WTC11 (cell line): ENCODE measurements at places on chromosomes 12 and 14. TPM values are rescaled to one million over a fixed set of nuclear protein-coding genes. Genes with fewer than 3 reads are reported as not detected.

GRCh38 chr12:123958876-123959275 is 13.8 kb downstream of the CCDC92 start:
- H3K27ac ChIP-seq = no peak overlapping the region
- DNase-seq = no peak
- H3K4me3 ChIP-seq = no peak overlapping the region
- H3K36me3 ChIP-seq = no peaks in the 10 kb centered on the region
- H3K27me3 ChIP-seq = peaks cover 91% of the 10 kb centered on the region

DNA sequence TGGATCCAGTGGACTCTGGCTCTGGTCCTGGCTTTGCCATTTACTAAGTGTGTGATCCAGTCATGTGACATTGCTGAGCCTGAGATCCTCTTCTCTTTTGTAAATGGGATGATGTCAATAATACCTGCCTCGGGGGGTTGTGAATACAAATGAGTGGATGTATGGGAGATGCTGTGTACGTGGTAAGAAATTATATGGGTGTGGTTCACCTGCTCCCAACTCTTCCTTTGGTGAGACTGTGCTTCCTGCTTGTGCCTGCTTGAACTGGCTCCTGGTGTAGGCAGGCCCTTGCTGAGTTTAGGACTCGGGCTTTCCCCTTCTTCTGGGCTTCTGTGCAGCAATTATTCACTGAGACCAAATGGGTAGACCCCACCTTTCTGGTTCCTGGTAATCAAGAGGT is 189.5 kb upstream of the FRMD6 start:
- DNase-seq = no peak
- H3K27me3 ChIP-seq = no peaks in the 10 kb centered on the region
- no peaks in the 10 kb centered on the region for H3K4me1 ChIP-seq
- no peak overlapping the region for H3K27ac ChIP-seq
- peaks cover 3% of the 10 kb centered on the region; the same call in 1 of the 2 replicates for H3K36me3 ChIP-seq
- no peak overlapping the region for H3K4me3 ChIP-seq

DNA sequence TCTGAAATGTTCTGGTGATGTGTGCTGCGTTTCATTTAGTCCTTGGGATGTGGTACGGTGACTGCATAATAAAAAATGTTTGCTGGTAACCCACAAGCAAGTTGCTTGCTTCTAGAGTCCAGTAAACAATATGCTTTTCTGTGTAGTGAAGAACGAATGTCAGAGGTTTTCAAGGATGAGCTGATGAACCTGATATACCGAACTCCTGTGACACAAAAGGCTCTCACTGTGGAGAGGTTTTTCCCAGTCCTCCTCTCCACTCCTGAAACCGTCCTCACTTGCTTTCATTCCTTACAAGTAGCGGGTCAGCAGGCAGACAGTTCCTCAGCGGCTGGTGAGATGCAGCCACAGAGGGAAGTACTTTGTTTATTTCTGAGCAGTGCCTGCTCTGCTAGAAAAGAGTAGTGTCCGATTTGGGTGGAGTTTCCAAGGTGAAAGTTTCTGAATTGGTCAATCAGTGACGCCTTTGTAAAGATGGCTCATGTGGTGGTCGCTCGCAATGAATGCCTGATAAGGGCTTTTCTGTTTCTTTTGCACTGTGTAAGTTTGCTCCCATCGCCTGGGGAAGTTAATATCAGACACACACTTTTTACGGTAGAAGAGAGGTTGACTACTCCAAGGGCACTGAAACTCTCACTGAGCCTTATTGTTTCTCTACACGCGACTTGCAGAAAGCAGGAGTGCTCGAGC is 3.0 kb downstream of the ETV6 start:
- no peak for DNase-seq
- H3K27me3 ChIP-seq = no peaks in the 10 kb centered on the region
- H3K36me3 ChIP-seq = no peaks in the 10 kb centered on the region
- peak overlapping the region; percentile 93 for H3K4me3 ChIP-seq

- no peak overlapping the region for H3K27ac ChIP-seq
- no peak for DNase-seq
- H3K27me3 ChIP-seq = no peaks in the 10 kb centered on the region
- H3K4me3 ChIP-seq = no peak overlapping the region
Measured at GRCh38 chr14:78248501-78249090, 78.4 kb downstream of the NRXN3 start.

DNA sequence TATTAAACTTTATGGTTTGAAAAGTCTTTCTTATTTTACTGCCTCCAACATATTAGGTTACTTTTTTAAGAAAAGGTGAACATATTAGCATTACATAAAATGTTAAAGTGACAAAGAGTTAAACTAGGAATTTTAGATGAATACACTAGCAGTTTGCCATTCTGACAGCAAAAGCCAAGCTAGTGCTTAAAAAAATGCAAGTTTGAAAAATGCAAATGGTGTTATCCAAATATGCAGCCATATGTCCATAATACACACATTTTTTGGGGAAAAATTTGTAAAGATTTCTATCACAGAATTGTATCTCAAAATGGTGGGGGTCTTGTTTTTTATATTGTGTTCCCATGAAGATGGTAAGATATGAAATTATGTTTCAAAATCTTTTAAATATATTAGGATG is 466.1 kb downstream of the FOXG1 start:
- no peak overlapping the region for H3K27ac ChIP-seq
- H3K27me3 ChIP-seq = no peaks in the 10 kb centered on the region
- DNase-seq = no peak
- H3K4me3 ChIP-seq = no peak overlapping the region
- no peaks in the 10 kb centered on the region for H3K36me3 ChIP-seq
- H3K4me1 ChIP-seq = no peaks in the 10 kb centered on the region

DNA sequence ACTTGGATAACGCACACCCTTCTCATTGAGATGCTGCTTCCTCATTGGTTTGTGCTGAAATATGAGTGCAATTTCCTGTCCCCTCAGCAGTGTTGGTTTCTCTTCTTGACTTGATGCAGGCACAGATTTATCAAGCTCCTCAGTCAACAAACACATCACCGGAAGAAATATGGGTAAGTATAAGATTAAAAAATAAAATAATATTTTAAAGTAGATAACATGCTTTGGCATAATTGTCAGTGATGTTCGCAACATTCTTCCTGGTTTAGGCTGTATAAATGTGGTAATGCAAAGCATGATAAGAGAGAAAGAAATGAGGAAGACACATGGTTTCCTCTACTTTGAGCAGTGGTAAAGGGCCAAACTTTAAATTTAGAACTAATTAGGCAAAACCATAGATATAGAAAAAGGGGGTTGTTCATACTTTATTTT is at the start of gene GPR65:
TSS of gene GPR65 (plus strand) at position 86 of the 432 bp plus-strand sequence. CDS start 5,713 bp downstream, outside the sequence.
- H3K36me3 ChIP-seq = no peaks in the 10 kb centered on the region
- DNase-seq = no peak
- no peak within 1 kb of the TSS for H3K27ac ChIP-seq
- H3K4me3 ChIP-seq = no peak within 1 kb of the TSS

DNA sequence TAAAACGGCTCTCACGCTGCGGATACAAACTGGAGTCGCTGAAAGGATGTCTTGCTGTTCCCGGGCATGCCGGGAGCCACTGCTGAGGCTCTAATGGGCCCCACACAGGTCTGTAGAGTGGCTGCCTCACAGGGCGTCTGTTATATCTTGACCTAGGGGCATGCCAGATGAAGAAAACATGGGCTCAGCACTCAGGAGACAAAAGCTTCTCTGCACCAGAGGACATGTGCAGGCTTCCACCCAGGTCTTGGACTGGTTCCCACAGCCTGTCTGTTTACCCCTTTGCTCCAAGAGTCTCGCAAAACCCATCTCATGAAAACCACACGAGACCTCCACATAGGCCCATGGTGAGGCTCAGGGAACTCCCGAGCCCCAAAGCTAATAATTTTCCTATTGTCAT is 134.2 kb downstream of the RPS29 start:
- H3K4me1 ChIP-seq = peaks cover 25% of the 10 kb centered on the region
- H3K4me3 ChIP-seq = no peak overlapping the region
- no peak for DNase-seq
- H3K27me3 ChIP-seq = peaks cover 6% of the 10 kb centered on the region; the same call in 1 of the 2 replicates
- H3K27ac ChIP-seq = no peak overlapping the region

- H3K27me3 ChIP-seq = no peaks in the 10 kb centered on the region
- no peaks in the 10 kb centered on the region for H3K4me1 ChIP-seq
- H3K36me3 ChIP-seq = no peaks in the 10 kb centered on the region
- H3K4me3 ChIP-seq = no peak overlapping the region
- DNase-seq = no peak
- no peak overlapping the region for H3K27ac ChIP-seq
Measured at GRCh38 chr12:2487278-2487677, 307.5 kb upstream of the FKBP4 start.

GRCh38 chr12:749751-750270 is 2.6 kb upstream of the WNK1 start:
- H3K36me3 ChIP-seq = no peaks in the 10 kb centered on the region; the same call in 1 of the 2 replicates
- peak overlapping the region; percentile 64; the same call in 1 of the 2 replicates for H3K27ac ChIP-seq
- H3K27me3 ChIP-seq = no peaks in the 10 kb centered on the region
- DNase-seq = no peak
- H3K4me3 ChIP-seq = peak overlapping the region; percentile 31; the same call in 1 of the 2 replicates
- peaks cover 12% of the 10 kb centered on the region for H3K4me1 ChIP-seq

- H3K27ac ChIP-seq = no peak overlapping the region
- H3K36me3 ChIP-seq = no peaks in the 10 kb centered on the region
- DNase-seq = no peak
Measured at GRCh38 chr12:81718616-81719015, 40.5 kb downstream of the PPFIA2 start.

The RTN1 gene
- 1.1 to 2.8 TPM (median 1.5 TPM) in 3 replicates for total RNA-seq

The C12orf54 gene
- not detected in 3 replicates for total RNA-seq

The CLEC14A gene
- total RNA-seq = 0.09 to 0.23 TPM (median 0.15 TPM) in 3 replicates

The MIP gene
- total RNA-seq = not detected in 3 replicates

The CFAP54 gene
- total RNA-seq = 0.09 to 0.34 TPM (median 0.32 TPM) in 3 replicates

The WSCD2 gene
- total RNA-seq = 1.1 to 1.6 TPM (median 1.6 TPM) in 3 replicates

The SFSWAP gene
- 59.4 to 76.3 TPM (median 63.4 TPM) in 3 replicates for total RNA-seq
